ENCODE measurements at places on chromosomes 3 and 15.

DNA sequence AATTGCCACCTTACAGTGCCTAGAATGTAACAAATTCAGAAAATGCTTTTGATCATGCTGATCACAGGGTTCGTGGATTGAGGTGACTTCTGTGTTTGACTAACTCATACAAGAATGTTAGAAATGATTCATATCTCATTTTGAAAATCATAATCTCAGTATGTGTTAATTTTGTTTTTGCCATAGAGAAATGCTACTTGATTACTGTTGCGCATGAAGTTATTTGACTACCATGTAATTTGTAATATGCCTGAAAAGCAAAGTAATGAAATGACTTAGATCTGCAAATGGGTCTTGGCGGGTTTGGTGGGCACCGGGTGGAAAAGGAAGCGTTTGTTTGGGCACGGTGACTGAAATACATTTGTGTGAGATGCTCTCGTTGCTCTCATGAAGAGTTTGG lies 173.6 kb upstream of the BHLHE40 start:
- no peak for DNase-seq

DNA sequence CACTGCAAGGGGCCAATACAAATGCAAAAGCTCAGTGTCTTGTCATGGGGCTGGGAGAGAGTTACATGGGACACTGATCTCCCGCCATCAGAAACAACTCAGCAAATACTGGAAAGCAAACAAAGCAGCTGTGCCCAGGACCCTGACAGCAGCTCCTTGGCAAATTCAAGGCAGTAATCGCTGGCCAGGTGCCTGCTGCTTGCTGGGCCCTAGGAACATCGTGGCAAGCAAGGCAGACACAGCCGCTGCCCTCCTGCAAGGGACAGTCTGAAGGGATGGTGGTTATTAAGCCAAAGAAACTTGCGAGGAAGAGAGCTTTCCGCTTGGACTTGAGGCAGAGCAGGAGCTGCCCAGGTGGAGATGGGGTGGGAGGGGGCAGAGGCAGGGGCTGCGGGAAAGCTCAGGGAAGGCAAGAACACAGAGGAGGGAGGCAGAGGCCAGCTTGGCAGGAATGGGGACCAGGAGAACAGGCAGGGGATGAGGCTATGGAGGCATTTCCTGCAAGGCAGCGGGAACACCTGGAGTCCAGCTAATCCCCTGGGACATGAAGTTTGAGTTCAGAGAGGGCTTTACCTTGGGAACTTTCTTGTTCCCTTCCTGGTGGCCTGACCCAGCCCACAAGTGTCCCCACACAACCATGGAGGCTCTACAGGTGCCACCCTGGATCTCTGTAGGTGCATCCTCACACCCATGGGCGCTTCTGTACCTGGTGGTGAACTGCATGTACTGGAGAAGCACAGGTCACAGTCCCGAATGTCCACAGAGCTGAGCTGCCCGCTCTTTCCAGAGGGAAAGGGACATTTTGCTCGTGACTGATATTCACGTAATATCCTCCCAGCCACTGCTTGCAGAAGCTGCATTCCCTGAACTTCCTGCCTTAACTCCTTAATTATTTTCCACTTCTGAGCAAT lies 78.7 kb upstream of the ATP2B2 start:
- no peak for DNase-seq

DNA sequence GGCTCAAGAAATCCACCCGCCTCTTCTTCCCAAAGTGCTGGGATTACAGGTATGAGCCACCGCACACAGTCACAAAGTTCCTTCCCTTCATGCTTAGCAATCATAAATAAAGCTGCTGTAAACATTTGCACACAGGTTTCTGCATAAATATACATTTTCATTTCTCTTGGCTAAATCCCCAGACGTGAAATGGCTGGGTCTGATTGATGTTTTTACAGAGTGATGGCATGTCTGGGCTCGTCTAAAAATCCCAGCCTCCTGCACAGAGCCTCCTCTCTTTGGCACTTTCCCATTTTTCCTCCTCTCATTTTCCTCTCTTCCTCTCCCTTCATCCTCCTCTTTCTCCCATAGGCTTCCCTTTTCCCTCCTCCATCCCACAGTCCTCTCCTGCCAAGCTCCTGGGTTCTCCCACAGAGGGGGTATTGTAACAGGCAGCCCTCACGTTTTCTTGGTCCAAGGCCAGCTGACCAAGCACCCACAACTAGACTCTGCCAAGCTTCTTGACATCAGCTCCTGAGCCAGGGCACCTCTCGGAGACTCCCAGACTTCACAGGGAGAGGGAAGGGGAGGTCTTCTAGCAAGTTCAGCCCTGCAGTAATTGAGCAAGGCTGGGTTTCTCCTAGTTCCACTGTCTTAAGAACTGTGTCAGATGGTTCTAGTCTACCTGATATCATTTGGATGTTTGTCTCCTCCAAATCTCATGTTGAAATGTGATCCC lies 10.5 kb upstream of the PLA2G4E start:
- DNase-seq: no peak

GRCh38 chr3:105869861-105870755 lies 1.3 kb upstream of the CBLB start:
- DNase-seq: no peak

DNA sequence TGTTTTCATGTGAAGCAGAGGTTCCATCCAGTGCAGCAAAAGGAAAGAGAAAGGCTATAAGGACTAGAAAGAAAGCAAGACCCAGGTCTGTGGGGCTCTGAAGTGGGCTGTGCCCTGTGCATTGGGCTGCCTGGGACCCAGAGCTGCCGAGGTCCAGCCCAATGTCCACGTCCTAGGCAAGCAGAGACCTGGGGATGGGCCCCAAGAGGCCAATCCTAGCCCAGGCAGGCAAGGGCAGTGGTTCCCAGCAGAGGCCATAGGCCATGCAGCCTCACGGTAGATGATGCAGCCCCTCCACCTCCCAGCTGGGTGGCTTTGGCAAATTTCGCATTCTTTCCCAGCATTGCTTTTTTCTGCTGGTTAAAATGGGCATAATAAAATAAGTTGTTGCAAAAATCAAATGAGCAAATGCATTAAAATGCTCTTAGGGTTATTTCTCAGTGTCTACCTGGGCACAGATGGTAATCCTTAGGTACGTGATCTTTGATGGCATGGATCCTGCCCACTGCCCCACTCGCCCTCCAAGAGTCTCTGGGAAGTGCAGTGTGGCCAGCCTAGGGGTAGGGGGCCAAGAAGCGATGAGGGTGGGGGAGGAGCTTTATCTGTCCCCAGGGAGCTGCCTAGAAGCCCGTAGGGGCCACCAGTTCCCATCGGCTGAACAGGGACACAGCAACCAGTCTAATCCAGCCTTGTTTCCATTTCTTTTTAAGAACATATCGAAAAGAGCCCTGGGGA lies 22.3 kb upstream of the GP9 start:
- no peak for DNase-seq

DNA sequence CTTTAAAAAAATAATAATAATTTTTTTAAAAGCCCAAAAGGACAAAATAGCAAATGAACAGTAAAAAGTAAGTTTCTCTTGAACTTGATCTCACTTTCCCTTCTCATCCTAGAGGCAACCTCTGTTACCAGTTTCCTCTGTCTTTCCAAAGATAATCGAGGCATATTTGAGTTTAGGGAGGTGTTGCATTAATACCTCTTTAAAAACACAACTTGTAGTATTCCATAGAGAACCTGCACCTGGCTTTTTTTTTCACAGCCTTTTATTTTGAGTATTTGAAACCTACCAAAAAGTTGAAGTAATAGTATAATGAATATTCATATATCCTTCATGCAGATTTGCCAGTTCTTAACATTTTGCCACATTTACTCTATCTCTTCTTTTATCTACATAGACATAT lies 9.1 kb downstream of the CSK start:
- no peak for DNase-seq

DNA sequence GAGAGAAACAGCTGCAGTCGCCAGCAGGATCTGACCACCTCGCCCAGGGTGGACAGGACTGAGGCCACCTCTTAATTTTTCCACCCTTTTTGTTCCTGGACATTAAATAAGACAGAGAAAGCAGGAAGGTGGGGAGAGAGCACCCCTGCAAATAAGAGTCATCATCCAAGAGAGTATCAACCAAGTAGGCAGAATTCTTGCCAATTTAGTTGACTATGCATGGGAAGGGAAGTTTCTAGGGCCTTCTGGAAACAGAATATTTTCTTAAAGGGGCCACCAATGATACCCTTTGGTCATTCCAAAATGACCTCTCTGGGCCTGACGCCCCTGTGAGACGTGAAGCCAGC lies 136.2 kb downstream of the TJP1 start:
- no peak for DNase-seq

DNA sequence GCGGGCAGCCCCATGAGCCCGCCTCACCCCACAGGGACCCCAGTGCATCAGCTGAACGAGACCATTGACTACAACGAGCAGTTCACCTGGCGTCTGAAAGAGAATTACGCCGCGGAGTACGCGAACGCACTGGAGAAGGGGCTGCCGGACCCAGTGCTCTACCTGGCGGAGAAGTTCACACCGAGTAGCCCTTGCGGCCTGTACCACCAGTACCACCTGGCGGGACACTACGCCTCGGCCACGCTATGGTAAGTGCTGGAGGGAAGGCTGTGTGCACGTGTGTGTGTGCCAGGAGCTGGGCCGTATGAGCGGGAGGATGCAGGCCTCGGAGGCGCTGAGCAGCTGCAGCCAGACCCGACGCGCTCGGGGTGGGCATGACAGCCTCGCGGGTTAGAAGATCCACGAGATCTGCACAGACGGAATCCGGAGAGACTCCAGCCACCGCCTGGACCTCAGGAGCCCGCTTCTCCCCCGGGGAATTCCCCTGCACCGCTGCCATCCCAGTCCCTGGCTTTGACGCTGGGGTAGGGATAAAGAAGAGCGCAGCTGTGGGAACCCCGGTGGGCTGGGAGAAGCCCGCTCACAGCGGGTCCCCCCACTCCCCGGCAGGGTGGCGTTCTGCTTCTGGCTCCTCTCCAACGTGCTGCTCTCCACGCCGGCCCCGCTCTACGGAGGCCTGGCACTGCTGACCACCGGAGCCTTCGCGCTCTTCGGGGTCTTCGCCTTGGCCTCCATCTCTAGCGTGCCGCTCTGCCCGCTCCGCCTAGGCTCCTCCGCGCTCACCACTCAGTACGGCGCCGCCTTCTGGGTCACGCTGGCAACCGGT lies 2.6 kb downstream of the DUOXA2 start:
- no peak for DNase-seq

DNA sequence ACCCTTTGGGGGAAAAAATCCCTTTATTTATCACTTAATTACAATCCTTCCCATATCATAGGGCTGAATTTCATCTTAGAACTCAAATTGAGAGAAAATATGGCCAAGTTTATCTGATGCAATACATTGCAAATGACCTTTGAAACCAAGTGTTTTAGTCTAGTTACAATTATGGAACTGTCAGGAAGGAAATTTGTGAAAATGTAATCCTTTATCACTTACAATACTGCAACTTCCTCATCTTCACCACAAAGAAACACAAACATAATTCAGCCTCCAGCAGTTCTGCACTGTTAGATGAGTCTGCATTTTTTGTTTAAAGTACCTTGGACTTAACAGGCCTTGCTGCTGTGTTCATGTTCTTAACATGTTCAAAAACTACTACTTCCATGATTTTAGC lies 4.6 kb downstream of the CCPG1 start:
- DNase-seq: no peak

GRCh38 chr3:54983266-54984099 lies 55.6 kb upstream of the LRTM1 start:
- no peak for DNase-seq

DNA sequence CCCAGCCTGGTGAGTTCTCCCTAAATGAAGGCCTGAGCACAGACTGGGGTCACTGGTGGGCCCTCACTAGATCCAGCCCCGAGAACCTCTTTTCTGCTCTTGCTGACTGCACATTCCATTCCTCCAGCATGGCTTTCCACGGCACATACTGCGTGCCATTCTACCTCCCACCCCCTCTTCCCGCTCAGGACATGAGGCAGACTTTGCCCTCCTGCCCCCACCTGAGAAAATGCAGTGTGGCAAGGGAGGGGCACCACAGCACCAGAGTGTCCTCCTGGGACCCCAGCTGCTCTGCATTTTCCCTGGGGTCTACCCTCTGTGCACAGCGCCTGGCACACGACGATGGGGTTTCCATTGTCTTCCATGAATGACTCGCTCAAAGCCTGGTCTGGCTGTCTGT lies 6.1 kb upstream of the SLCO2A1 start:
- DNase-seq: no peak

- no peak for DNase-seq
Observed at GRCh38 chr3:150868282-150868681, 37.0 kb downstream of the MINDY4B start.

GRCh38 chr3:11096266-11097139 lies 57.8 kb upstream of the HRH1 start:
- peak; percentile 17 for DNase-seq

- no peak for DNase-seq
Observed at GRCh38 chr3:61774279-61774890, 213.0 kb downstream of the PTPRG start.

GRCh38 chr15:82621970-82622369 lies 25.2 kb downstream of the CPEB1 start:
- DNase-seq: no peak

DNA sequence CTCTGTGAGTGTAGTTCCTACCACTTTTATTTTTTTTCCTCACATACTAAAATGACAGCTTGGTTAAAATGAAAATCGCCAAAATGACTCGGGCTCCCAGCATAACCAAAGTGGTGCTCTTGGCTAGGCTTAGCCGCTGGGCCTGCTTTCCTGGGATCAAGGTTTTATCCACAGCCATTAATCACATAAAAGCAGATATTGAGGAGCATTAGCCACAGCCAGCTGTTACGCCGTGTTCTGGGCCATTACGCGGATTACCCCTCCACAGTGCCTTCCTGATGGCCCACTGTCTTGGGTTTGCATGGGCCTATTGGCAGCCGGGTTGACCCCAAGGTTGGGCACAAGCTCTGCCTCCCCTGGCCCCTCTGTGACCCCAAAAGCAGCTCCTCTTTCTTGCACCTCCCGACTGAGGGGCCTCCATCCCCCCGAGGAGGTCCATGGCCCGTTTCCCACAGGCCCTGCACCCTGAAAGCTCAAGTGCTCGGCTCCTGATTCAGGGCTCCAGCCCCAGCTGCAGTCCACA lies 30.4 kb upstream of the TRPM1 start:
- no peak for DNase-seq

DNA sequence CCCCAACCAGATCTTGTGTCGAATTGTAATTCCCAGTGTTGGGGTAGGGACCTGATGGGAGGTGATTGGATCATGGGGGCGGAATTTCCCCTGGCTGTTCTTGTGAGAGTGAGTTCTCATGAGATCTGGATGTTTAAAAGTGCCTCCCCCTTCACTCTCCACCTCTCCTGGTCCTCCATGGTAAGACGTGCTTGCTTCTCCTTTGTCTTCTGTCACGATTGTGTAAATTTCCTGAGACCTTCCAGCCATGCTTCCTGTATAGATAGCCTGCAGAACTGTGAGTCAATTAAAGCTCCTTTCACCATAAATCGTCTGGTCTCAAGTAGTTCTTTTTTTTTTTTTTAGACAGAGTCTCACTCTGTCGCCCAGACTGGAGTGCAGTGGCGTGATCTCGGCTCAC lies 42.3 kb downstream of the NR1D2 start:
- DNase-seq: no peak
